ENCODE measurements at places on chromosomes 1 and 21.

DNA sequence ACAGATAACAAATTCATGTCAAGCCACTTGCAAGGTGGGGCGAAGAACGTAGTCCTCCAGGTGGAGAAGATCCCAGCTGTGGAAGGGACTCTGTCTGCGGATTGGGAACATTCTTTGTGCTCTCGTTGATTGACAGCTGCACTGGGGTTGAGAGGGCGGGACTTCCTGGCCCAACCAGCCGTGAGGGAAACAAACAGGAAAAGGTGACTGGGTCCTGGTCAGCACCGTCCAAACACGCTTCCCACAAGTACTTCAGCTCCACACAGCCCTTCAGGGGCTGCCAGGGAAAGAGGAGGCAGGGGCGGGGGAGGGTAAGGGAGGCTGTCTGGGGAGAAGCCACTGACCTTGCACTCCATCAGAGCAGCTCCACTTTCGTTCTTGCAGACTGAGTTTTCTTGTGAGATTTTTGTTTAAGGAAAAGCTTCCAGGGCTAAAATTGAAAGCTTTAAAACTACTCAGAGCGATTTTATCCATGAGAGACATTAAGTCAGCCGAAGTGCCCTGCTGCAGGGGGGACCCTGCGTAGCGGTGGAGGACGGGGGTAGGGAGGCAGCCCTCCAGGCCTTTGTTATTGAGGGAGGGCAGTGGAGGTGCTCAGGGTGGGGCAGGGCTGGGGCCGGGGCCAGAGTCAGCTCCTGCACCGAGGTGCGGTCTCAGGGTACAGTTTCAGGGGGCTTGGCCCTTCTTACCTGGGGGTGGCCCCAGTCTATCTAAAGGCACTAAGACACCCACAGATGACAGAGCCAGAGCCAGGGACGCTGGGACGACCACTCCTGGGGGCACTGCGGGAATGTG, 21.6 kb upstream of the STUM start:
- no peak for DNase-seq

DNA sequence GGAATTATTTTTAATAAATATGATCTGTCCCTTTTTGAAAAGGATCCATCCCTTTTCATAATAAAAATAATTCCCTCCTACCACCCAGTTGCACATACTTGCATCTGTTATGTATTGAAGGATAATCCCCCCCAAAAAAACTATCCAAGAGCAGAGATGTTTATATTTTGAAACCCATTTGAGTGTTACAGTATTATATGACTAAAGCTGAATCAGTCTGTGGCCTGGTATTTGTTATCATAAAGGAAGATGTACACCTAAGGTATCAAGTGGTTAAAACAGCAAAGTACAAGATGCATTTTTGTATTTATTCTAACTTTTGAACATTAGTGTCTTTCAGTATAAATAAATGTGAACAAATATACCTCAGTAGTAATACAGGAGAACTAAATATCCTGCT, 12.7 kb upstream of the TGFB2 start:
- DNase-seq, result no peak

GRCh38 chr1:113552244-113552643, 161.9 kb downstream of the MAGI3 start:
- DNase-seq, result no peak

DNA sequence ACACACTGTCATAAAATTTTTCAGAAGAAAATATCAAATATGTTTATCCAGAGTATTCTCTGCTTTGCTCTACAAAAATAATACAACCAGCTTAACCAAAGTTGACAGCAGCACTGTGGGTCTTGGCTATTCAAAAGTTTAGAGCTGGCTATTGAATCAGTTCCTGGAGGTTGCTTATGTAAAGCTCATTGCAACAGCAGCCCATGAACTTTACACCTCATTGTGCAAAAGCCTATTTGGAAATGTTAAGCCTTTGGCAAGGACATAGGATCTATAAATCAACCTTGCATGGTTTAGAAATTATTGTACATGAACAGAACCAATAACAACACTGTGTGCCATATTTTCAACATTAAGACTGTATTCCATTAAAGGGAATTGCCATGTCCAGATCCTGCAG, 714.9 kb downstream of the ADGRL2 start:
- no peak for DNase-seq

DNA sequence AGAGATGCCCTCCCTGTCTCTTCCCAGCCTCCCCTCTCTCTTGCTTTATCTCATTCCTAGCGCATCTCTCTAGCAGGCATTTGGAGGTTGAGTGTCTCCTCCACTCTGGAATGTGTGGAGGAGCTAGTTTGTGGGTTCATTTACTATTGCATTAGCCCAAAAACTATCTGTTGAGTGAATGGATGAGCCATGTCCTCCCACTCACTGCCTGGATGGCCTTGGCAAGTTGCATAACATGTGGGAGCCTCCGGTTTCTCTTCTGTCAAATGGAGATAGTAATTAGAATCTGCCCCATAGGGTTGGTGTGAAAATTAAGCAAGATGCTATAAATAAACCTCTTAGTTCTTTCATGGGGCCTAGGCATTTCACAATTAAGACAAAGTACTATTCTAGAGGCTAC, 181.8 kb downstream of the KAZN start:
- DNase-seq, result no peak

GRCh38 chr1:27527890-27528817, 38.2 kb upstream of the WASF2 start:
- no peak for DNase-seq

- DNase-seq, result no peak
These were observed 37.3 kb downstream of the MAST2 start for GRCh38 chr1:45840704-45841103.

DNA sequence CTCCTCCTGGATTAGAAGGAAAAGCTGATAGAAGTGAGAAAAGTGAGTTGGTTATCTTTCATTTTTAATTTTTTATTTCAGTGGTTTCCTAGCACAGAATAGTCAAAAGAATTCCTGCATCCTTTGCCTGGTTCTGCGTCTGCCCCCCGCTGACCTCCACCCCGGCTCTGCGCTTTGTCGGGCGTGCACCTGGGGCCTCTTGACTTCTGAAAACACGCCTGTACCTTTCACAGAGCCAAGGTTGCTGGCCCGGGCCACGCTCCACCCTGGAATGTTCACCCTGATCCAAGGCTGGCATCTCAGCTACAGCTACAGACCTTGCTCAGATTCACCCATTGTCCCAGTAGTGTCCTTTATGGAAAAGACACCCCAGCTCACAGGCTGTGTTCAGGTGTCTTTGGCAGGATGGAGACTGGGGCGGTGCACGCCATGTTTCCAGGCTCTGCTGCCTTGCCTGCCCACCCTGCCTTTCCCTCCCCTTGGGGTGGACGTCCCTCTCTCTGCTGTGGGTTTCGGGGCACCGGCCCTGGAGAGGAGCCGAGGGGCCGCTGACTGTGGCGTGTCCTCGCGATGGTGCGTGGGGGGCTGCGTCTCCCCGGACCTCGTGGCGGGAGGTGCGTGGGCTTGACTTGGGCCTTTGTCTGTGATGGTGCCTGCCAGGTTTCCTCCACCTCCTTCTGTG, 40.3 kb upstream of the DIP2A start:
- no peak for DNase-seq

DNA sequence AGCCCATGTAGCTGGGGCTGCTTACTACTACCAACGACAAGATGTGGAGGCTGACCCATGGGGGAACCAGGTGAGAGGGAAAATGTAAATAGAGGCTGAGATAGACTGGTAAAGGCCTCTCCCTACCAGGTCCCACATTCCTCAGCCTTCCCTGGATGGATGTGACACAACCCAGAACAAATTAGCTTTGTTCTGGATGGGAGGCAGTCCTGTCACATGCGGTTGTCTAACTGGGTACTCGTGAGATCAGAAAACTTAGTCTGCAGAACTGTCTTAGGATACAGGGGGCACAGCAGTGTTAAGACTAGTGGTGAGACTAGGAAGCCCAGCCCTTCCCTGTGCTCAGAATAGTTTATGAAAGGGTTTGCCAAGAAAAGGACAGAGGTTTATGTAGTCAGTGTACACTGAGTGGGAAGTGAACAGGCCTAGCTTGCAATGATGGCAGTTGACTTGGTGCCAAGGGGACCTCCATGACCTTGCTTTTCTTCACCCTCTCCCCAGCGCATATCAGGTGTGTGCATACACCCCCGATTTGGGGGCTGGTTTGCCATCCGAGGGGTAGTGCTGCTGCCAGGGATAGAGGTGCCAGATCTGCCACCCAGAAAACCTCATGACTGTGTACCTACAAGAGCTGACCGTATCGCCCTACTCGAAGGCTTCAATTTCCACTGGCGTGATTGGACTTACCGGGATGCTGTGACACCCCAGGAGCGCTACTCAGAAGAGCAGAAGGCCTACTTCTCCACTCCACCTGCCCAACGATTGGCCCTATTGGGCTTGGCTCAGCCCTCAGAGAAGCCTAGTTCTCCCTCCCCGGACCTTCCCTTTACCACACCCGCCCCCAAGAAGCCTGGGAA, 8.4 kb downstream of the MMACHC start:
- DNase-seq, result no peak

GRCh38 chr1:165575468-165576099, 31.8 kb downstream of the LRRC52 start:
- no peak for DNase-seq

DNA sequence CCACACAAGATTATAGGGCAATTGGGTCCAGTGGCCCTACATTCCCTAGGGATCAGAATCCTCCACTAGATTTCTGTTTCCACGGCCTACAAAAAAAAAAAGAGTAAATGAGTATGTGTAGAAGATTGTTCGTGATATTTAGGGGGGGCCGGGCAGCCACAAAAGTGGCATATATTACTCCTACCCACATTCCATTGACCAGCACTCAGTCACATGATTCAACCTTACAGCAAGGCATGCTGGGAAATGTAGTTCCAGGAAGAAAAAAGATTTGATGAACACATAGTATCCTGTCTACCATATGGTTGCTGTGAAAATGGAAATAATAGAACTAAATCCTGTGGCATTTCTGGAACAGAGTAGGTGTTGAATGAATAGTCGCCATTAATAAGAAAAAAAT, 43.4 kb upstream of the GJB5 start:
- no peak for DNase-seq

GRCh38 chr1:222048094-222048595, 306.3 kb upstream of the DUSP10 start:
- no peak for DNase-seq

- DNase-seq, result no peak
These were observed 9.4 kb upstream of the SAMD11 start for GRCh38 chr1:914131-914890.

DNA sequence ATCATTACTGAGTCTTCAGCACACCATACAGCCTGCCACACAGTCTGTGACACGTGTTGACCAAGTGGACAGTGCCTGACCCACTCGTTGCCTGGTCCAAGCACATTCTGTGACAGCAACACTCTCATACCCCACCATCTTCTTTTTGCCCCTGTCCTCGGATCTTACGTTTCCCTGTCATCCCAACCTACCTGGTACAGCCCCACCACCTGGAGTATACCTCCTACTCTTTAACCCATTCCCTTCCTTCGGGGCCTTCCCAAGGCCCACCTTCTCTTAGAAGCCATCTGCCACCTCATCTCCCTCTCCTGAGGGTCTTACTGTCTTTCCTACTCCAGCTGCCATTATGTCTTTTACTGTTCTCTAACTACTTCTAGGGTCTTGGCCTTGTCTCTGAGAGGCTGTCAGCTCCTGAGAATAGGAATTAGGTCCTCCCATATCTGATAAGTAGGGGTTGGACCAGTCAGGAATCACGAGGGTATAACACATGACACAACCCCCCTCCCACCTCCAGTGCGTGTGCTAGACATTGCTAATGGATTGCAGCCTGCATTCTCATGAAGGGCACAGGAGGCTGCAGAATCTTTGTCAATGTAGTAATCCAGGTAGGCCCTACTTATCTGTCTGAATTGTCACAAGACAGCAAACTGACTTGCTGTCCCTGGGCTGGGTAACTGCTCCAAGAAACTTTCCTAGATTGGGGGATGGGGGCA, 13.0 kb downstream of the GRHL3 start:
- no peak for DNase-seq

DNA sequence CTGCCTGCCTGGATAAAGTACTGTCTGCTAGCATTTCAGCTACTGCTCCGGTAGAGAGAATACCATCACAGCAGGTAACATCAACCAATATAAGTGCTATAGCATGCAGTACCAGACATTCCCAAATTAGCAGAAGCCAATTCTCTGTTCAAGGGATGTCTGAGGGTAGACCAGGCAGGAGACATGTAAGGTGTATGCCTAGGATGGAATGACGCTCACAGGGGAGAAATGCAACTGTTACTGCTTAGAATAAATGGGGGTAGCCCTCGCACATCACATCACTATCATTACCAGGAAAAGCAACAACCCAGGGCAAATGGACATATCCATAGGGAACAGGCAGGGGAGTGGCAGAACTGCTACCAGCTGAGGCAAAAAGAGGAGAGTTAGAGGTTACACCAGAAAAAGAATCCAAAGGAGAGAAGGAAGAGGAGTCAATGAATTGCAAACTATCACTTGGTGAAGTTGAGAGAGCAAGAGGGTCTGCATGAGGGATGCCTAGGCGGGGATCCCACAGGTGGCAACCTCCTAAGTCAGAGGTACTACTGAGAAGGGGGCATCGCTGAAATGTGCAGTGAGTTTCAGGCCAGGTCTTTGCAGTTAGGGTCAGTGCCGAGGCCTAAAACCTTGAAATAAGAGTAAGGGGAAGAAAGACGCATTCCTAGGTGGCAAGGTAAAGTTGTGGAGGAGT, 1.1 kb downstream of the UBE2Q1 start:
- no peak for DNase-seq

- no peak for DNase-seq
These were observed 83.1 kb downstream of the ESRRG start for GRCh38 chr1:216640100-216640499.

- DNase-seq, result no peak
These were observed 58.9 kb downstream of the SWT1 start for GRCh38 chr1:185215911-185216310.

- DNase-seq, result no peak
These were observed 8.7 kb upstream of the EXTL1 start for GRCh38 chr1:26012864-26013263.

GRCh38 chr1:49298304-49298703, 521.6 kb upstream of the BEND5 start:
- no peak for DNase-seq

GRCh38 chr1:76070538-76070937, 4.0 kb upstream of the ST6GALNAC3 start:
- no peak for DNase-seq

DNA sequence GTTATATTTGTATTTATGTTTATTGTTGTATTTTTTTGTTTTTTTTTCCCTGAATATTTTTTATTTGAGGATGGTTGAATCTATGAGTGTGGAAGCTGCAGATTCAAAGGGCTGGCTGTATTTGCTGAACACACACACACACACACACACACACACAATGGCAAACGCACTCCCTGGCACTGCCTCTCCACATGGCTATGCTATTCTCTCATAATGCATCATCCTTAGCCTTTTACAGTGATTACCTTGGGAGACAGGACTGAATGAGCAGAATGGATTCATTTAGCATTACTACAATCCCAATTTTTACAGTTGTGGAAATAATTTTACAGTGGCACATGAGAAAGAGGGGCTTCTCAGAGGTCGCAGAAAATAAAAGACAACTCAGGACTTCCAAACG, 390.1 kb downstream of the PCP4 start:
- DNase-seq, result no peak

DNA sequence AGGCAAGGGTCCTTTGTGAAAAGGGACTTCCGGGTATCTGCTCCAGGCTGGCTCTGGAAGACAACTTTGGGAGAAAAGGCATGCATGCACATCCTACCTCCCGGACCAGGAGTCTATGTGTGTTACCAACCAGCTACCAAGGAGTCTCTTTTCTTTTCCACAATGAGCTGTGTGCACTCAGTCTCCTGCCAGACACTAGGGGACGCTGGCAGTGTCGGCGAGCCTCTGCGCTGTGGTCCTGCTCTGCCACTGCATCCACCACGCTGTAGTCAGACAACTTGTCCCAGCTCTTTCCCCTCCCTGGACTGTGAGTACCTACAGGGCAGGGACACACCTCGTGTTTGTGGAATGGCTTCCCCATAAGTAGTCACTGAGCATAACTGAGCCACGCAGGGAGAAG, 5.1 kb upstream of the SSR2 start:
- no peak for DNase-seq
